Psoas muscle (tissue), 8 donors: ENCODE measurements at places on chromosomes 1 and 21. TPM values are rescaled to one million over a fixed set of nuclear protein-coding genes. Genes with fewer than 3 reads are reported as not detected.

DNA sequence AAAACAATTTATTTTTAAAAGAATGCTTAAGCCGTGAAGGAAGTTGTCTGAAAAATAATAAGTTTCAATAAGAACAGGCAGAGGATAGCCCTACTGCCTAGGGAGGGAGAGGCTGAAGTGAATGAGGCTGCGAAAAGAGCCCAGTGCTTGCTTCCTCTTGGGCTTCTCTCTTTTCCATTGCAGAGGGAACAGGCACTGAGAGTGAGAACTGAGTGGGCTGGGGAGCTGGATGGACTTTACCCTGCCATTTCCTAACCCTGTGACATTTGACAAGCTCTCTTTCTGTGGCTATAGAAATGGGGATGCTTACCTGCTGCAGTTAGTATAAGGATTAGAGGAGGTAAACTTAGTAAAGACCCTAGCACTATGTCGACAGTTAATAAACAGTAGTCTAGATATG lies 30.0 kb downstream of the TENT5C start:
- no peak for DNase-seq
- no peaks in the 10 kb centered on the region for H3K36me3 ChIP-seq
- H3K27me3 ChIP-seq: no peaks in the 10 kb centered on the region
- H3K4me3 ChIP-seq: no peak overlapping the region
- H3K27ac ChIP-seq: no peak overlapping the region

DNA sequence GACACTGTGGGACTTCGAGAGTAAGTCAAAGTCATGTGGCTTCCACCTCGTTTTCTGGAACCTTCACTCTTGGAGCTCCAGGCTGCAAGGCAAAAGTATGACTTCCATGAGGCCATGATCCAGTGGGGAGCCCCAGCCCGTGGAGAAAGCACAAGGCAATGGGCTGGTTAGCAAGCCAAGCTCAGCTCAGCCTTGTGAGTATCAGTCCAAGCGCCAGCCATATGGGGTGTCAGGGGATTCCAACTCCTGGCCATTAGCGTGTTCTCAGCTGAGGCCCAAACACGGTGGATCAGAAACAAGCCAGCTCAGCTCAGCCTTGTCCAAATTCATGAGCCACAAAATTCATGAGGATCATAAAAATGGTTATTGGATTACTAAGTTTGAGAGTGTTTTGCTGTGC lies 261.0 kb downstream of the RHOU start:
- no peak overlapping the region for H3K27ac ChIP-seq
- peak; percentile 62 for DNase-seq
- H3K27me3 ChIP-seq: no peaks in the 10 kb centered on the region
- H3K36me3 ChIP-seq: no peaks in the 10 kb centered on the region
- no peaks in the 10 kb centered on the region for H3K4me1 ChIP-seq
- no peak overlapping the region for H3K4me3 ChIP-seq

DNA sequence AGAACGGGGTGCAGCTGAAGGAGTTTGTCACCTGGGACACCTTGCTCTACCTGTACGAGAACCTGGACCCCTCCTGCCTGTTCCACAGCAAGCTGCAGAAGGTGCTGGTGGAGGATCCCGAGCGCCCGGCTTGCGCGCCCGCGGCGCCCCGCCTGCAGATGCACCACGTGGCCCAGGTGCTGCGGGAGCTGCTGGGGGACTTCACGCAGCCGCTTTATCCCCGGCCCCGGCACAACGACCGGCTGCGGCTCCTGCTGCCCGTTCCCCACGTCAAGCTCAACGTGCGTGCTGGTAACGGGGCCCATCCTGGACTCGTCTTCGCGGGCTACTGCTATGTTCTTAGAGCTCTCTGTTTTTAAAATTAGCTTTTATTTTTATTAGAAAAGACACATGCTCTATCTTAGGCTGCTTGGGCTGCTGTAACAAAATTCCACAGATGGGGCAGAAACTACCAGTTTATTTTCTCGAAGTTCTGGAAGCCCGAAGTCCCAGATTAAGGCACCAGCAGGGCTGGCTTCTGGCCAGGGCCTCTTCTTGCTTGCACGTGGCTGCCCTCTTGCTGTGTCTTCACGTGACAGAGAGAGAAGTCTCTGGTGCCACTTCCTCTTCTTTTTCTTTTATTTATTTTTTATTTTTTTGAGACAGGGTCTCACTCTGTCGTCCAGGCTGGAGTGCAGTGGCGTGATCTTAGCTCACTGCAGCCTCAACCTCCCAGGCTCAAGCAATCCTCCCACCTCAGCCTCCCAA lies 38.1 kb downstream of the TRPM2 start:
- H3K27ac ChIP-seq: no peak overlapping the region
- H3K4me3 ChIP-seq: no peak overlapping the region
- H3K27me3 ChIP-seq: no peaks in the 10 kb centered on the region
- DNase-seq: peak; percentile 60
- H3K36me3 ChIP-seq: no peaks in the 10 kb centered on the region

DNA sequence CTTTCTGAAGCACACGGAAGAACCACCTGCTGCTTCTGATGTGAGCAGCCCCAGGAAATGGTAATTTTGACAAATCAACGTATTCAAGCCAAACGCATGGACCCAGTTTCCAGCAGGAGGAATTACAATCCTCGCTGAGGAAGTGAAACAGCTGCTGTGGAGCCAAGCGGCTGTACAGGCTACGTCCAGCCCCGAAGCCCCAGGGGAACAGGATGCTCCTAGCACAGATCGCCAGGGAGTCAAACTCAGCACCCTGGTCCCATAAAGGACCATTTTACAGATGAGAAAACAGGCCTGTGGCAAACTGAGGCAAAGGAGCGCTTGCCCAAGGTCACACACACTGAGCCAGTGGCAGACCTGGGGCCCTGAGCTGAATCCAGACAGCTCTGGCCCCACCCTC lies 108.0 kb downstream of the PTPRU start:
- no peak for DNase-seq
- no peak overlapping the region for H3K27ac ChIP-seq
- H3K27me3 ChIP-seq: peaks cover 29% of the 10 kb centered on the region
- no peak overlapping the region for H3K4me3 ChIP-seq
- H3K4me1 ChIP-seq: no peaks in the 10 kb centered on the region

OR2T29 gene
- not detected for total RNA-seq

DNA sequence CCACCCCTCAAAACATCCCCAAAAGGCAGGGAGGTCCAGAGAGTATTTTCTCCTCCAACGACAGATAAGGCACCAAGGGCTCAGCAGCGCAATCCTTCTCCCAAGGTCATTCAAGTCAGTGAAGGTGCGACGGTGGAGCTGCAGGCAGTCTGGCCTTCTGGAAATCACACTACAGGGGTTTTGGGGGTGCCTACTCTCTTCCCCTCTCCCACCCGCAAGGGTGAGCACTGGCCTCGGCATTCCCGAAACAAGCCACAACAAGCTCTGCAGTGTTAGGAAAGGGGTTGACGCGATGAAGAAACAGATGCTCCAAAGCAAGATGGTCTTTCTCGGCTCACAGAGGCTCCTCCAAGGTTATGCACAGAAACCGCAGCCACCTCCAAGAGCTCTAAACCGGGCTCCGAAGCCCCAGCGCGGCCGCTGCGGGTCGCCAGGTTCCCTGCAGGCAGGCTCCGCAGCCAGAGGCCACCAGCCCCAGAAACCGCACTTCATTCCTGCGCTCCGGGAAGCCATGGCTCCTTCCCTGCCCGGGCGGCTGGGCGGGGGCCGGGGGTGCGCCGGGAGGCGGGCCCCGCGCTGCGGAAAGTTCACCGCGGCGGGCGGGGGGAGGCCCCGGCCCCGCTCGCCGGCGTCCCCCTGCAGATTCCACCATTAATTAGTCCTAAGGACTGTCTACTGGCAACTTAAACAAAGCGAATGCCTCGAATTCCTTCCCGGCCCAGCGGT lies 1.1 kb downstream of the LUZP1 start:
- H3K36me3 ChIP-seq: no peaks in the 10 kb centered on the region
- H3K27ac ChIP-seq: peak overlapping the region; percentile 80
- peak overlapping the region; percentile 92 for H3K4me3 ChIP-seq

DNA sequence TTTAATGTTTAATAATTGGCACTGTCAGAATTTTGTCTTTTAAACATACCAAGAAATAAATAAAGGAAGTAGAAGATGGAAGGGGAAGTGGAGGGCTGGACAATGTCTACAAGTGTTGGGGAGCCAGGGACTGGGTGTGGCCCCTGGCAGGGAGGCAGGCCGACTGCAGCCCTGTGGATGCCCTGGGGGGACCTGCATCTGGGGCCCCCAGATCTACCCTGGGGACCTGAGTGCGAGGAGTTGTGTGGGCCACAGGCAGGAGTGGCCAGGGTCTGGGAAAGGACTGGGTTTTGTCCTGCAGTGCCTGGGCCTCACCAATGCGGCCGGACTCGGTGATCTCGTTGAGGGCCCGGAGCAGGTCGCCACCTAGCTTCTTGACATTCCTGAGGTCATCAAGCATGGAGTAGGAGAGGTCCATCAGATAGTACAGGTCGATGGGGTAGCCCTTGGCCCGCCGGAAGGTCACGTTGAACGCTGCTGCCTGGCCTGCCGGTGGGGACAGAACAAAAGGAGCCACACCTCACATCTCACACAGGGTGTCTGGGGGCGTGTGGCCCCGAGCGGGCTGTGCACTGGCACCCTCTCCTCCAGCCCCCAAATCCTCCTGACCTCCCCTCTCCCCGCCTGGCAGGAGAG lies 17.5 kb downstream of the ITGB2 start:
- no peaks in the 10 kb centered on the region for H3K4me1 ChIP-seq
- H3K36me3 ChIP-seq: no peaks in the 10 kb centered on the region
- no peak overlapping the region for H3K27ac ChIP-seq
- H3K27me3 ChIP-seq: no peaks in the 10 kb centered on the region
- no peak overlapping the region for H3K4me3 ChIP-seq

RWDD3 gene
- 12.5 TPM for total RNA-seq

DNA sequence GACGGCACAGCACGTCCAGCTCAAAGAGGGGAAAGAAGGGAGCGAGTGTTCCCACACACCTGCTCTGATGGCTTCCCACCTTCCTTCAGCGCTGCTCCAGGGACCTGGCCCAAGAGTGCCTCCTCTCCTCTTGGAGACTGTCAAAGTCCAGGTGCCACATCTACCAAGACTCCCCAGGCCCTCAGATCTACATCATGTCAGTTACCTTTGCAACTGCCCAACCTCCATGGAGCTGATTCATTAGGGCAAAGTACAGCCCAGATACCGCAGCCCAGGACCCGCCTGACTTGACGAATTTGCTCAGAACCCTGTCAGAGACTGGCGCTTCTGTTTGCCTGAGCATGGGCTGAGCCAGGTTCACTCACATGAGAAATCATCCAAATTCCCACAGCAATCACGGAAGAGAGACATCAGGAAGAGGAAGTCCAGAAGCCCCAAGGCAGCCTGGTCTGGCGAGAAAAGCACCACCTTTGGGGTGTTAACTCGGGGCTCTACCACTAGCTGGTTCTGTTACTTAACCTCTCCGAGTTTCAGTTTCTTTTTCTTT lies at the start of gene SEC16B:
Gene SEC16B, minus strand, starts transcription at position 234 of the 547 bp plus-strand sequence. CDS start 2,077 bp downstream, outside the sequence.
- H3K27ac ChIP-seq: no peak within 1 kb of the TSS
- DNase-seq: no peak
- H3K27me3 ChIP-seq: no peaks in the 10 kb centered on the region
- peaks cover 40% of the 10 kb centered on the region for H3K36me3 ChIP-seq
- H3K4me1 ChIP-seq: no peaks in the 10 kb centered on the region
- no peak within 1 kb of the TSS for H3K4me3 ChIP-seq

CCDC17 gene
- total RNA-seq: 1.2 TPM

GRCh38 chr1:75135573-75136194 lies 1.5 kb downstream of the LHX8 start:
- H3K4me3 ChIP-seq: peak overlapping the region; percentile 50
- H3K4me1 ChIP-seq: no peaks in the 10 kb centered on the region
- H3K27ac ChIP-seq: no peak overlapping the region
- H3K27me3 ChIP-seq: peaks cover 44% of the 10 kb centered on the region
- H3K36me3 ChIP-seq: no peaks in the 10 kb centered on the region
- DNase-seq: no peak

DNA sequence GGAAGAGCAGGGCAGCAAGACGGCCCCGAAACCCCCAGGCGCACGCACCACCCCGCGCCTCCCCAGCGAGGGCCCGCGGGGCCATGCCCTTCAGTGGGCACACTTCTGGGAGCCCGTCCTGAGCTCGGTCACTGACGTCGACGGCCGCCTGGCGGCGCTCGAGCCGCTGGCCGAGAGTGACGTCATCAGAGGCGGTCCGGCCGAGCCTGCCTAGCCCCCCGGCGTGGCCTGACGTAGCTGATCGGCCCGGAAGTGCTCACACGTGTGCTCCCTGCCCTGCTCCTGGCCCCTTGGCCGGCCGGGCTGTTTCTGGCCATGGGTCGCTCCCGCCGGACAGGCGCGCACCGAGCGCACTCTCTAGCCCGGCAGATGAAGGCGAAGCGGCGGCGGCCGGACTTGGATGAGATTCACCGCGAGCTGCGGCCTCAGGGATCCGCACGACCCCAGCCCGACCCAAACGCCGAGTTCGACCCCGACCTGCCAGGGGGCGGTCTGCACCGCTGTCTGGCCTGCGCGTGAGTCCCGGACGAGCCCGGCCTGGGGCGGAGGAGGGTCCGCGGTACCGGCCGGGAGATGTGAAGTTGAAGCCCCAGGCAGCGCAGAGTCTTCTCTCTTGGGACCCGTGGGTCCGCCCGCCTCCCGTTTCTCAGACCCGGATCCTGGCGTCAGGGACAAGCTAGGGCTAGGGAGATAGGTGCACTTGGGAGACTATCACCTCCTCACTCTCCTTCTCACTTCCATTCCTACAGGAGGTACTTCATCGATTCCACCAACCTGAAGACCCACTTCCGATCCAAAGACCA lies at the start of gene ZNF593:
Gene ZNF593, plus strand, starts transcription at position 240 of the 803 bp plus-strand sequence. Its CDS starts 76 bp downstream, at position 316.
- peak within 1 kb of the TSS; percentile 77 for H3K4me3 ChIP-seq
- no peaks in the 10 kb centered on the region for H3K36me3 ChIP-seq
- peak; percentile 97 for DNase-seq
- peaks cover 17% of the 10 kb centered on the region for H3K4me1 ChIP-seq
- peak within 1 kb of the TSS; percentile 90 for H3K27ac ChIP-seq

MAGOH gene
- total RNA-seq: 23.4 TPM

GRCh38 chr1:961132-961669 lies 817 bp downstream of the KLHL17 start:
- H3K4me3 ChIP-seq: peak overlapping the region; percentile 86
- H3K4me1 ChIP-seq: peaks cover 21% of the 10 kb centered on the region
- no peak for DNase-seq
- no peak overlapping the region for H3K27ac ChIP-seq
- peaks cover 19% of the 10 kb centered on the region for H3K36me3 ChIP-seq

- DNase-seq: no peak
- H3K27me3 ChIP-seq: peaks cover 3% of the 10 kb centered on the region
- no peaks in the 10 kb centered on the region for H3K4me1 ChIP-seq
- no peak overlapping the region for H3K27ac ChIP-seq
These were observed 97.2 kb downstream of the PCBP3 start for GRCh38 chr21:45740491-45741357.

GRCh38 chr1:54290506-54291184 lies 90.7 kb downstream of the MRPL37 start:
- no peak for DNase-seq
- peak overlapping the region; percentile 90 for H3K27ac ChIP-seq
- no peaks in the 10 kb centered on the region for H3K36me3 ChIP-seq
- peak overlapping the region; percentile 4 for H3K4me3 ChIP-seq
- H3K27me3 ChIP-seq: no peaks in the 10 kb centered on the region

GRCh38 chr1:226063977-226064815 lies 1.7 kb downstream of the H3-3A start:
- H3K4me1 ChIP-seq: peaks cover 41% of the 10 kb centered on the region
- no peaks in the 10 kb centered on the region for H3K27me3 ChIP-seq
- peak overlapping the region; percentile 99 for H3K27ac ChIP-seq
- DNase-seq: no peak
- H3K36me3 ChIP-seq: no peaks in the 10 kb centered on the region

- no peak overlapping the region for H3K4me3 ChIP-seq
- H3K27ac ChIP-seq: peak overlapping the region; percentile 80
- H3K4me1 ChIP-seq: peaks cover 49% of the 10 kb centered on the region
- no peaks in the 10 kb centered on the region for H3K27me3 ChIP-seq
These were observed 317.9 kb downstream of the NFIA start for GRCh38 chr1:61400131-61400770.

GRCh38 chr1:116127123-116127847 lies 16.1 kb downstream of the MAB21L3 start:
- no peaks in the 10 kb centered on the region for H3K4me1 ChIP-seq
- H3K36me3 ChIP-seq: no peaks in the 10 kb centered on the region
- H3K27me3 ChIP-seq: peaks cover 3% of the 10 kb centered on the region
- no peak overlapping the region for H3K4me3 ChIP-seq
- no peak for DNase-seq
